Stimulated activated CD8-positive, alpha-beta memory T cell treated with anti-CD3 and anti-CD28 coated beads, Interleukin-4, amount 100 ng/mL, for 4 hours (primary cell): ENCODE measurements at places on chromosomes 13 and 19.
A peak's percentile ranks its signal among the peaks of the same experiment; 100 is the strongest.

DNA sequence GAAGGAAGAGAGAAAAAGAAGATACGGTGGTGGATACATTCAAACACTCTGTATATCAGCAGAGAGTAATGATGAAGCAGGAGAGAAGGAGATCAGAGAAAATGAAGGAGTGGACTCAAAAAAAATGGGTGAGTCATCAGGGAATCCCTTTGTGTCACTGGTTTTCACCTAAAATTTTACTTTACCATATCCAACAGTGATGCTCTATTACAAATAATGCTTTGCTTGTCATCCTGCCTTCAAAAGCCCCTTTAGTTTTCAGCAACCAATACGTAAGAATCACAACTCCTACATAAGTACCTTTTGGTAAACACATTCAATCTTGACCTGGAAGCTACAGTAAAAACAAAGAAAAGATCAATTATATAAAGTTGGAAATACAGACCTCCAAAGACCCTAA, 88.8 kb downstream of the ENOX1 start:
- DNase-seq: no peak

DNA sequence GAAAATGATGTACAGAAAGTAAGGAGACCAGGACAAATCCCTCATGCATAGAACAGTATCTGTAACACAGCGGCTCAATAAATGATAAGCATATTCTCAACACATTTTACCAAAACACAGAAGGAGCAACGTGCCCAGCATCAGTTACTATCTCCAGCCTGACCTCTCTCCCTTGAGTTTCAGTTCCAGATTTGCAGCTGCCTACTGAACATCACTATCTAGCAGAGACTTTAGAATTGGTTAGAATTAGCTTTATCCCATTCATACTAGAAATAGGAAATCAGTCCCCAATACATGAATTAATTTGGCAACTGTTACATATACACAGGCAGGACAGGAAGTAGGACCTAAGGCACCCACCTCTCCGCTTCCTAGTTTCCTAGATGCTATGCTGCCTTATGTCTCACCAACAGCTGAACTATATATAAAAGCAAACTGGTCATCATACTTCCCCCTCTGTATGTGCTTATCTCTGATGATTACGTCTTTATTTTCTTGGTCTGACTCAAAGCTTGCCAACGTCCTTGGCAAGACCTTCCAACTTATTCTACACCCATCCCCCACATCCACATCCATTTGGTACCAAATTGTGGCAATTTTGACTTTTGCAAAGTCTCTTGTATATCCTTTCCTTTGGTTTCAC, 61.1 kb downstream of the SACS start:
- DNase-seq: no peak

DNA sequence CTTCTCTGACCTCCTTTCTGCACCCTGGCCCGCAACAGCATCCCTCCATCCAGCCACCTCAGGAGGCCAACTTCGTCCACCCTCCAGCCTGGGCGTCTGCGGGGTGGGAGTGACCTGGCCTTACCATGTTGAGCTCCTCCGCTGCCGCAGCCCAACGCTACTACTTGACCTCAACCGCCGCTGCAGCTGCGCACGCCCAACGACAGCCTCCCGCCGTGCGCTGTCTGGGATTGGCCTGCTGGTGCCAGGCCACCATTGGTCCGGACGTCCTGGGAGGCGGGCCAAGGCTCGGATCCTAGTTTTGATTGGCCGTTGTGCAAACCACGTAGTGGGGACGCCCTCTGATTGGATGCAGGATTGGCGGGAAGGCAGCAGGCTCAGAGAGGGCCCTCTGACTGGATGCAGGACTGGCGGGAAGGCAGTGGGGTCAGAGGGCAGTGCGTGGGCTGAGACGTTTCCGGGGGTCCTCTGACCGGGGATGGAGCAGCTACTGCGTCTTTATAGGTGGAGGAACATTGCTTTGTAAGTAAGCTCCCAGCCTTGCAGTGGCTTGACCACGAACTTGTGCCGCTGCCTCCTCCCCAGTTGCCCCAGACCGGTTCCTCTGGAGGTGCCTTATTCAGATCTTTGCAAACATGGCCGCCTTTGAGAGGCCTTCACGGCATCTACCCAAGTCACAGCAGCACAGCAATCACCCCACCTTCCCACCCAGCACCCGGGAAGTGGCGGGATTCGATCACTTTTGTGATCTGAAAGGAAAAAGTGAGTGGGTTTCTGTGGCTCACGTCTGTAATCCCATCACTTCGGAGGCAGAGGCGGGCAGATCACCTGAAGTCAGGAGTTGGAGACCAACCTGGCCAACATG, at the start of gene TUBA3C:
Gene TUBA3C (minus strand): TSS at position 204 of the 865 bp plus-strand sequence. CDS start 77 bp downstream, at position 127.
- DNase-seq: no peak

GRCh38 chr13:61833228-61833627, 417.6 kb upstream of the PCDH20 start:
- DNase-seq: no peak

GRCh38 chr13:41601718-41602445, 144.5 kb downstream of the RGCC start:
- DNase-seq: no peak

- no peak for DNase-seq
Observed at GRCh38 chr19:1265615-1266128, 3.5 kb upstream of the CIRBP start.

DNA sequence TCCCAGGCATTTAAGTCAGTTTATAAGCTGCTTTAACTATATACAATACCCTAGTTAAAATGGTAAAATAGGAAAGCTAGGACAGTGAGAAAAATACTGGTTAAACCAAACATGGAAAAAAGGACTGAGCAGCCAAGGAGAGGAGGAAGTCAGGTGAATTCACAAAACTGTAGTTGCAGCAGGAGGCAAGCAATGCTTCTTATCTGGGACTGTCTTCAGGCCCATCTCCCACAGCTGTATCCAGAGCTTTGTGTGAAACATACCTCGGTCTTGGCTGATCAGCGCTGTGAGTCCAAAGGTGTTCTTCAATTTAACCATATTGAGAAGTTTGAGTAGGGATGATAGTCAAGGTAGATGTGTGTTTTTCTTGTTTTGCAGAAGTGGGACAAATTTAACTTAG, 15.7 kb upstream of the SUPT20H start:
- DNase-seq: no peak

DNA sequence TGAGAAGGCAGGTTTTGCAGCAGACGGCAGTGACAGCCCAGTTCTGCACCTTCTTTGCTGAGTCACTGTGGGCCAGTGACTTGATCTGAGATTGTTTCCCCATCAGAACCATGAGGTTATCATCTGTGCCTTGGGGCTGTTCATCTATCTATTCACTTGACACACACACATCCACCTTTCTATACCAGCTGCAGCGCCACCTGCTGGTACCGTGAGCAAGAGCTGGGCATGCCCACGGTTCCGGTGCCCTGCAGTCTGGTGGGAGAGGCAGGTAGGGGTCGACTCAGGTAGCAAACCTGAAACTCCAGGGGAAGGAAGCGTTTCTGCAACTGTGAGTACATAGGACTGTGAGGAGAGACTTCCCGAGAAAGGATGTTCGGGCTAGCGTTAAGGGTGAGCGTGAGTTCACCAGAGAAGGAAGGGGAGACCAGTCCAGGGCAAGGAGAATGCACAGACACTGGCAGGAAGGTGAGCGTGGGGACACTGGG, 7.5 kb upstream of the LIN7B start:
- peak; percentile 35 for DNase-seq

GRCh38 chr13:105598529-105598928, 936.9 kb downstream of the EFNB2 start:
- DNase-seq: no peak

DNA sequence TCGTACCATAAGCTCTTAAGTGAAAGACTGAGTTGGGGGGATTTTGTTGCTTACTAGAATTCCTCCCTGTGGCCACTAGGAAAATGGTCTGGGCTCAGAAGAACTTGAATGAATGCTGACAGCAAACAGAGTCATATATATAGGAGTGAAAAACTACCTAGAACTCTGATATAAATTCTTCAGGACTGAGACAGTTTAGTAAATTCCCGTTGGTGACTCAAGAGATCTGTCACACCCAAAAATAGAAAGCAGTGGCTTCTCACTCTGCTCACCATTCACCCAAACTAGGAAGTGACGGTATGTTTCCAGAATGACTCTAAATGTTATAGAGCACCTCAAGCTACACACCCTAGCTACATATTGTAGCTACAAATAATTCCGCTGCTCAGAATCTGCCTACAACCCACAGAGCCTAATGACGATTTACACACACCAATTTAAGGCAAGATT, 116.2 kb downstream of the TBC1D4 start:
- no peak for DNase-seq

DNA sequence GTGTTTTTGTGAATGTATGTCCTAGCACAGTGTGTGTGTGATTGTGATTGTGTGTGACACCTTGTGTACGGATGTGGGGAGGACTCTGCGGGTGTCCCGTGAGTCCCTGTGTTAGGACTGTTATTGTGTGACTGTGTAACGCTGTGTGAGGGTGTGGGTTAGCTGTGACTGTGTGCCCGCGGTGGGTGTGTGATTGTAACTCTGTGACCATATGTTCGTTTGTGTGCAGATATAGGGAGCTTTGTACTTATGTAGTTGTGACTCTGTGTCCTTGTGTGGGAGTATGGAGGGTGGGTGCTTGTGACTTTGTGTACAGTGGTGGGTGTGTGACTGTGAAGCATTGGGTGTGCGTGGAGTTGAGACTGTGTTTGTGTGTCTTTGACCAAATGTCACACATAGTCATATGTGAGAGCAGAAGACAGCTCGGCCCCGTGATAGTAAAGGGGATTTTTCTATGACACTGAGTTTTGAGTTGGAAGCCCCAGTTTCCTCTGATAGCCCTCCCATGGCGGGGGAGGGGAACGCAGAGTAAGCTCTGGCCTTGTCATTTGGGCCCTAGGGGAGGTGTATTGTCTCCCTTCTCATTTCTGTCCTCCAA, 949 bp upstream of the ZNF260 start:
- peak; percentile 12 for DNase-seq

- DNase-seq: no peak
Observed at GRCh38 chr13:21960108-21960507, 289.2 kb downstream of the FGF9 start.

DNA sequence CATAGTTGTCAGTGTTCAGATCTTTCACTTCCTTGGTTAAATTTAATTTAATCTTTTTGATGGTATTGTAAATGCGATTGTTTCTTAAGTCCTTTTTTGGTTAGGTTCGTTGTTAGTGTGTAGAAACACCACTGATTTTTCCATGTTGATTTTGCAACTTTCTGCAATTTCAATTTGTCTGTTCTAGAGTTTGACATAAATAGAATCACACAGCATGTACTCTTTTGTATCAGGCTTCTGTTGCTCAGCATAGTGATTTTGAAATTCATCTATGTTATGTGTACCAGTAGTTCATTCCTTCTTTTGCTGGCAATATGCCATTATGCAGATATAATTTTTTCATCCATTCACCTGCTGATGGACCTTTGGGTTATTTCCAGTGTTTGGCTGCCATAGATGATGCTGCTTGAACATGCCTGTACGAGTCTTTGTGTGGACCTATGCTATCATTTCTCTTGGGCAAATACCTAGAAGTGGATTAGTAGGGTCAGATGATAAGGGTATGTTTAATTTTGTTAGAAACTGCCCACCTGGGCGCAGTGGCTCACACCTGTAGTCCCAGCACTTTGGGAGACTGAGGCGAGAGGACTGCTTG, 33.1 kb downstream of the BICRA start:
- DNase-seq: no peak

DNA sequence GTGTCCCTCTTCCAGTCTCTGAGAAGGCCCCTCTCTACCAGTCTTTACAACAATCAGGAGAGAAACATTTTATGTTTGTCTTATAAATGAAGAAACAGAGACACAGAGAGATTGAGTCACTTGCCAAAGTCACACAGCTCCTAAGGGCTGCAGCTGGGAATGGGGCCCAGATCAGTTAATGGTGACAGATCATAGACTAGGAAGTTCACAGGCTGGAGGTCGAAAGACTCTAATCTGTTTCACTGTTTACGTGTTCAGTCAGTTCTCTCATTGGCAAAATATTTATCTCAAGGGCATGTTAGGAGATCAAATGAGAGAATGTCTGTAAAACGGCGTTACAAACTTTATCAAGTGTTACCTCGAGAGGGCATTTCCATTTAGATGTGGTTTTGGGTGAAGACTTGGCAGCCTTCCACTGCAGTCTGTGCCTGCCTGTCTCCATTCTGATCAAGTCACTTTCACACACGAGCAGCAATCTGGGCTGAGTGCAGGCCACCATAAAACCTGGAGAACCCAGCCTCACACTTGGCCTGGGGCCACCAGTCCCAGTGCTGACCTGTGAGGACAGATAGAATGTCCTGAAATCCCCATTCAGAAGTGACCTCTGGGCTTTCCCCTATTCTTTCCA, 65.1 kb downstream of the SIAH3 start:
- DNase-seq: no peak

- no peak for DNase-seq
Observed at GRCh38 chr19:18667531-18668251, 15.8 kb upstream of the CRTC1 start.

DNA sequence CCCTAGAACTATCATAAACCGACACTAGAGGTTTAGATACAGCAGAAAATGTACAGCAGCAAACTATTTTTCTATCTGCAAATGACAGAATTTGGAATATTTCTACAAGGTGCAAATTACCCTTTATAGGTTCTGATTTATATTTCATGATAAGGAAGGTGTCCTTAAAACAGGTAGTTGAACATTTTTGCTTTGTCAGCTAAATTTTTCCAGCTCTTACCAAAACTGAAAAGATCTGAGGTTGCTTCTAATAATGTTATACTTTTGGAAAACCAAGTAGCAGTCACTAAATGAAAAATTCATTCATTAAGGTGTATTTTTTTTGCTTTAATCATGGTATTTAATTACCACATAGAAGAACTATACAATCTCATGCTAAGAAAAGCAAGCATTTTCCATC, 9.0 kb downstream of the SHISA2 start:
- no peak for DNase-seq

DNA sequence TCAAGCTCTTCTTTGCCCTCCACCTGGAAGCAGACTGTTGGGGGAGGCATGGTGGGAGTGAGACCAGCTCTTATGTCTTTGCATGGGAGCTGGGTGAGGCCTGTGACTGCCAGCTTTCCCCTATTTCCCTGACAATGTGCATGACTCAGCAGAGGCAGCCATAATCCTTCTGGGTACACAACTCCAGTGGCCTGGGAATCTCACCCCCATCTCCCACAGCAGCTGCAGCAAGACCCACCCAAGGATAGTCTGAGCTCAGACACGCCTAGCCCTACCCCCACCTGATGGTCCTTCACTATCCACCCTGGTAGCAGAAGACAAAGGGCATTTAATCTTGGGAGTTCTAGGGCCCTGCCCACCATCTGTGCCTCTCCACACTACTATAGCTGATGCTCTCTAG, 41.4 kb upstream of the FGF14 start:
- no peak for DNase-seq

DNA sequence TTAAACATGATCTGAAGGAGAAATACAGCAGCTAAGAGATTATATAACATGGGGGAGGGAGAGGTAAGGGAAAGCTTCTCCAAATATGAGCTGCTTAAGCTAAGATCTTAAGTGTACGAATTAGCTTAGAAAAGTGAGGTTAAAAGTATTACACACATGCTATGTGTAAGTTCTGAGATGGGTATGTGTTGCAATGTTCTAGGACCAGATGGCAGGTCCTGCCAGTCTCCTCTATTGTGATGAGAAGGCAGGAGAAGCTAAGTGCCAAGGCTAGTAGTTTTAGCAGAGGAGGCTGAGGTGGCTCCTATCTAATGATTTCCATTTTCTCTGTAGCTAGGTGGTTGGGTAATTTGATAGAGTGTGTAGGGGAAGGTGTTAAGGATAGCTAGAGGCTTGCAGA, 57.6 kb downstream of the MICU2 start:
- no peak for DNase-seq
